ENCODE measurements at places on chromosomes 7 and 10. TPM values are rescaled to one million over a fixed set of nuclear protein-coding genes. Genes with fewer than 3 reads are reported as not detected.

DNA sequence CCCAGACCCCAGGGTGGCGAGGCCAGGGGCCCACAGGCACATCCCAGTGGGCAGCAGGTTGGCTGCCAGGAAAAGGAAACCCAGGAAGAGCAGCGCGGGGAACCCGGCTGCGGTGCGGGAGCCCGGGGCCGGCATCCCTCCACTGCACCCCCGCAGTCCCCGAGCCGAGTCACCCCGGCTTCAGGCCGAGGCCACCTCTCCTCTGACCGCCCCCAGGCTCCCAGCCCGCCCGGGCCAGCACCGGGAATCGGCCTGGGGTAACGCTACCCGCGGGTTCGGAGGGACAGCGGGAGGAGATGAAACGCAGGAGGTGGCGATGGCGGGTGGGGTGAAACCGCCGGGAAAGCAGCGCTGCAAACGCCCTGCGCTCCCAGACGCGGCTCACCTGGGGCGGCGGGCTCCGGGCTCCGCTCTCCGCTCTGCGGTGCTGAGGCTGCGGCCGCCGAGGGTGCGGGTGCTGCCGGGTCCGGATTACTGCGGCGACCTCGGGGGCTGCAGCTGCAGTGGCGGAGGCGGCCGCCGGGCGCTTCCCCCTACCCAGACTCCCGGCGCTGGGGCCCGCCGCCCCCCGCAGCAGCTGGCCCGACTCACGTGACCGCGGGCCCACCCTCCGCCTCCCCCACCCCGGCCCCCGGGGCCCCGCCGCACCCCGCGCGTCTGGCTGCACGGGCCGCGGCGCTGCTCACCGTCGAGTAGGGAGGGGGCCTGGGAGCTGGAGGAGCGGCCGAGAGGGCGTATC, at the start of gene SCRN1:
Gene SCRN1 (minus strand): TSS at position 545 of the 739 bp plus-strand sequence. CDS start 20,734 bp downstream, outside the sequence.
- peak; percentile 49 for DNase-seq

GRCh38 chr7:100003711-100004661, 11.4 kb upstream of the ZKSCAN1 start:
- no peak for DNase-seq

The ASZ1 gene
- total RNA-seq = not detected

The ELOVL3 gene
- 0.25 TPM for total RNA-seq

The STAG3 gene
- 0.44 TPM for total RNA-seq

- no peak for DNase-seq
These were observed 1067.5 kb upstream of the C7orf33 start for GRCh38 chr7:147523056-147523455.

The PRSS1 gene
- total RNA-seq = not detected

- DNase-seq = no peak
These were observed 262.2 kb downstream of the FZD1 start for GRCh38 chr7:91526404-91526803.

- DNase-seq = no peak
These were observed 148.6 kb upstream of the LAMB4 start for GRCh38 chr7:108278776-108279175.

- DNase-seq = peak; percentile 92
These were observed 517.5 kb upstream of the GALNT17 start for GRCh38 chr7:70614237-70615045.

- no peak for DNase-seq
These were observed 375.5 kb downstream of the SORCS1 start for GRCh38 chr10:106788982-106789381.
